Activated CD4-positive, alpha-beta T cell treated with anti-CD3 and anti-CD28 coated beads for 24 hours (primary cell): ENCODE measurements at places on chromosomes 5 and 9.

- no peak for DNase-seq
These were observed 1188.9 kb upstream of the C9orf72 start for GRCh38 chr9:28762167-28762566.

DNA sequence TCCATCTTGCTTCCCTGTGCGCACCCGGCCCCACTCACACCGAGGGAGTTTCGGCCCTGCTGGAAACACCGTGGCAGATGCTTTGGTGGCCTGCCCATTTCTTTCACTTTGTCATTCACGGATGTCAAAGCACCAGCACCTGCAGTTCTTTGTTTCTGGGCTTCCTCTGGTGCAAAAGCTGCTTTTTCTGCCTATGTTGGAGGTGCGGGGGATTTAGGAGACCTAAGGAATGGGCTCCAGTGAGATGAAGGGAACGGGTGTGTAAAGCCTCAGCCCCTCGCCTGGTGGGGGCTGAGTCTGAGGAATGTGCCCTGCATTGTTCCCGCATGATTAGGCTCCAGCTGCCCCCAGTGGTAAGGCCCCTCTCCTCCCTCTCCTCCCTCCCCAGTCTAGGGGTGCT lies 62.3 kb downstream of the THBS4 start:
- no peak for DNase-seq

DNA sequence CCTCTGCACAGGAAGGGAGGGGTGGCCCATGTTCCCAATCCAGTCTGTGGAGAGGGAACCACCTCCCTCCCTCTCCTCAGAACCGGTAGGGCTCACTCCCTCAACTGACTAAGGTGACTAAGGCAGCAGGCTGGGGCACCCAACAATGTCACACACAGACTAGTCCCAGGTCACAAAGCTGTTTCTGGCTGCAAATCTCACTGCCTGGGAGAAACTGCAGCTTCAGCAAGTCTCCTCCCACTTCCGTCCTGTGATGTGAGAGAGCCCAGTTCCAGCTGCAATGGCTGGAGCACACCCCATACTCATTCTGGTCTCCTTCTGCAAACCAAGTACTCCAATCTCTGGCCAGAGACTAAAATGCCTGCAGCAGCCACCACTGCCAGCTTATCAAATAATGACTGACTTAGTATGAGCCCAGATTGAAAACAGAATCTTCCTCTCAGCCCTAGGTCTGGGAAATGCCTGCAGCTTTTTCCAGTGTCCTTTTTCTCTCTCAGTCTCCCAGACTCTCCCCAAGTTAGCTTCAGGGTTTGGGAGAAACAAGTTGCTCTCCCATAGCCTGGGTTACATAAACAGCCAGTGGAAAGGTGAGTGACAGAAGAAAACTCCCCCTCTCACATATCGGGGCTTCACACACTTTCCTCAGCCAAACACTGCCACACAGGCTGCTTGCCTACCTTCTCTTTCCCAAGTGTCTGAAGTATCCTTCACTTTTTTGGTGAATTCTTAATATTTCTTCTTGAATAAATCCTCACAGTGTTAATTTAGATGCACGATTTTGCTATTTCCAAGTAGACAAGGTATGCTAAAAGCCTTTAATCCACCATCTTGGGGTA lies 247.4 kb upstream of the RASA1 start:
- no peak for DNase-seq

GRCh38 chr9:129264388-129264787 lies 86.3 kb upstream of the IER5L start:
- DNase-seq = no peak

DNA sequence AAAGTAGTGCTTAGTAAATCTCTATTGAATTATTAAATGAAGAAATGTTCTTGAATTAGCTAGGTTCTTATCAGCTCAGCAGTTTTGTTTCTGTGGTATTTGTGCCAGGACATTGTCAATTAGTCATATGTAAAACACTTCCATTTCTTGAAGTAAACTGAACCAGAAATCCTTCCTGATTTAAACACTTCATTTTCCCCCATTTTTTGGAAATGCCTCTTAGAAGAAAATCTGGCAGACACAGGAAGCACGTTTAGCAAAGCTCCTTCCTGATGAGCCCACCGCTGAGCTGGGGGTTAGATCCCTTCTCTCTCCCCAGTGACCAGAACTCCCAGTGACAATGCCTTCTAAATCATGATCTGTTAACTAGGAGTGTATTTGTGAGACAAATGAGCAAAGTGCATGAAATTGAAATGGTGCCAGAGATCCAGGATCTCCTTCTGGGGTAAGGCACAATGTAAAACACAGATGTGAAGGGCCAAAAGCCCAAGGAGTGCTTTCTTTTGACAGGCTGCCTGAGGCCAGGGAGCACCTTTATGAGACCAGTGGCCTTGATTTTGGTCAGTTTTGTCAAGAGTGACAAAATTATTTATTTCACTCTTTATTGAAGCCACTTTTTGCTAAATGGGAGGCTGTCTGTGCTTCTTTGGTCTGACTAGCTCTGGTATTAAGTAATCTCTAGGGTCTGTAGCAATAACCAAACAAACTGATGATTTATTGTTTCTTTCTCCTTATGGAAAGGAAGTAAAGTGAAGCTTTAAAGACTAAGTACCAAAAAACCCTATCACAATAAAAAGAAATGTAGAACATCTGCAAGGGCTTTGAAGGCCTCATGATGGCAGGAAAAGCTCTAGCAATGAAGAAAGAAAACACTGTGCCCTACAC lies 25.5 kb upstream of the RUSC2 start:
- DNase-seq = no peak

- no peak for DNase-seq
These were observed 1409.7 kb upstream of the CDH18 start for GRCh38 chr5:21397693-21398092.
